ENCODE measurements at places on chromosomes 7 and 10. TPM values are rescaled to one million over a fixed set of nuclear protein-coding genes. Genes with fewer than 3 reads are reported as not detected.

- no peak for DNase-seq
Observed at GRCh38 chr10:130233035-130233360, 96.8 kb downstream of the GLRX3 start.

DNA sequence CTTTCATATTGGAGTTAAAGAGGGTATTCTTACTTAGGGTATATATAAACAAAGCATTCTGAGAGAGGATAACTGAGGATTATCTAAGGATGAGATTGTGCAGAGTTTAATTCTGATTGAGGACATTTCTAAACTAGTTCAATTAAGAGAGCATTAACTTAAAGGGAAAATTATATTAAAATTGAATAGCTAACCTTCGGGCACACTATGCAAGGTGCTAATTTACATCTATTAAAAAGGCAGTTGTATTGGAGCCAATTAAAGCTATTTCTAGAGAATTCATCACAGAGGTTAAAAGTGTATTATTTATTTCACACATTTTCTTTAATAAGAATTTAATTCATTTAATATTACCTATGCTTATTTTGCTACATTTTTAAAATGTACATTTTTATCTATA lies 17.0 kb upstream of the PIK3CG start:
- DNase-seq: no peak

- DNase-seq: no peak
Observed at GRCh38 chr7:2796358-2797352, 47.5 kb downstream of the GNA12 start.

DNA sequence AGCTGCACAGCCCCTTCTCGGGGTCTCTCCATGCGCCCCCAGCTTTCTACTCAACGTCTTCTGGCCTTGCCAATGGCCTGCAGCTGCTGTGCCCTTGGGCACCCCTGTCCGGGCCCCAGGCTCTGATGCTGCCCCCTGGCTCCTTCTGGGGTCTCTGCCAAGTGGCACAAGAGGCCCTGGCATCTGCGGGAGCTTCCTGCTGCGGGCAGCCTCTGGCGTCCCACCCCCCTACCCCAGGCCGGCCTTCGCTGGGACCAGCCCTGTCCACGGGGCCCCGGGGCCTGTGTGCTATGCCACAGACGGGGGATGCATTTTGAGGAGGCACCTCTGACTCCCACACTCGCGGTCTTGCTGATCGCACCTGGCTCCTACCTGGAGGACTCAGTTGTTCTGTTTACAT lies 2.3 kb downstream of the VENTX start:
- DNase-seq: no peak

- no peak for DNase-seq
Observed at GRCh38 chr7:27912751-27913150, 172.8 kb downstream of the TAX1BP1 start.

DNA sequence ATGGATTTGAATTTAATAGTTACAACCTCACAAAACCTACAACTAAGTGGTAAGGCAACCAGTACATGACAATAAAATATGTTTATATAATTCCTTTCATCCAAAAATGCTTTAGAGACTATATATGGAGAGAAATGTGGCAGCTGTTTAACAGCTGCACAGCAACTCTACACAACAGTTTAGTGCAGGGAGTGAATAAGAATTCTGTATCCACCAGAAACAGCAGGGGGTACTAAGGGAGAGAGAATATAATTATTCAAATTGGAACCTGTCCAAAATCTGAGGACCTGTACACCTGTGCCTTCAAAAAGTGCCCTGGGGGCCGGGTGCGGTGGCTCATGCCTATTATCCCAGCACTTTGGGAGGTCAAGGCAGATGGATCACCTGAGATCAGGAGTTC lies 49.6 kb downstream of the POLL start:
- DNase-seq: no peak

- DNase-seq: no peak
Observed at GRCh38 chr7:75924256-75924655, 9.3 kb downstream of the POR start.

KLF14 gene
- not detected for total RNA-seq

BRAT1 gene
- total RNA-seq: 44.7 TPM

RARRES2 gene
- not detected for total RNA-seq

All from OCI-LY7 (cell line).